Right renal pelvis (tissue), 4 donors: ENCODE measurements at places on chromosomes 5 and 9. TPM values are rescaled to one million over a fixed set of nuclear protein-coding genes. Genes with fewer than 3 reads are reported as not detected.

Gene DPP7
- polyA plus RNA-seq, result 21.0 TPM

- DNase-seq, result no peak
Observed at GRCh38 chr9:105338308-105338707, 93.9 kb downstream of the SLC44A1 start.

GRCh38 chr9:91004992-91005391 lies 203.4 kb downstream of the SYK start:
- DNase-seq, result no peak

GRCh38 chr9:69120380-69121154 lies 53.5 kb upstream of the TJP2 start:
- no peak for DNase-seq

DNA sequence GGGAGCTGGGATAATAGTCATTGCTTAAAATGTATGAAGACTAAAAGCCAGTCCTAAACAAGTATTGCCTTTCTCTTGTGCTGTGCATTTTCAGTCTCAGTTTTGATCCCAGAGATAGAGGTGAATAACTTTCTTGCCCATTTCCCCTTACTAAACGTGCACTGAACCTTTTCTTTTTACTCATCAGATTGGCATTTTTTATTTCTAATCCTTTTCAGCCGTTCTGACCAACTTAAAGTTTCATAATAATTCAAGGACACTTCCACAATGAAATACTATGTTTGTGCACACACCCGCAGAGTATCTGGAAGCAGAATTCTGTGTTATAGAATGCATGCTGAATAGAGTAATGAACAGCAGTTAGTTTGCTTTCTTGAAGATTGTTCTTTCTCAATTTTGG lies 343.6 kb downstream of the LRRC70 start:
- no peak for DNase-seq
